Right cardiac atrium (tissue), 5 donors: ENCODE measurements at places on chromosomes 4 and X. TPM values are rescaled to one million over a fixed set of nuclear protein-coding genes. Genes with fewer than 3 reads are reported as not detected.

DNA sequence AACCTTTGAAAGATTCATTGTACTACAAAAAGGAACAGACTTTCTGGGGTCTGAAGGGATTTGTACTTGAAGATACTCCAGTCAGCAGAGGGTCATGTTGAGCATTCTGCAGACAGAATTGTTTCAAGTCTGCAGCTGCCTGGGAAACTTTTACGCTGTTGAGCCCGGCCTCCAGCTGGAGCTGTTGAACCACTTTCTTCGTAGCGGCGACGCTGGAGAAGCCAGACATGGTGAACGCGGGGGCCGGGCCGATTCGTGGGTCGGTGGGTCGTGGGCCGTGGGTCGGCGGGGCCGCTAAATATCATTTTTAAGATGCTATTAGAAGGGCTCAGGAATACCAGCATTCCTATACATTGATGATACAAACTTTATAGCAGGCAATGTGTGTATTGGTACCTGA lies 12.0 kb upstream of the RTL9 start:
- DNase-seq, result peak; percentile 22

DNA sequence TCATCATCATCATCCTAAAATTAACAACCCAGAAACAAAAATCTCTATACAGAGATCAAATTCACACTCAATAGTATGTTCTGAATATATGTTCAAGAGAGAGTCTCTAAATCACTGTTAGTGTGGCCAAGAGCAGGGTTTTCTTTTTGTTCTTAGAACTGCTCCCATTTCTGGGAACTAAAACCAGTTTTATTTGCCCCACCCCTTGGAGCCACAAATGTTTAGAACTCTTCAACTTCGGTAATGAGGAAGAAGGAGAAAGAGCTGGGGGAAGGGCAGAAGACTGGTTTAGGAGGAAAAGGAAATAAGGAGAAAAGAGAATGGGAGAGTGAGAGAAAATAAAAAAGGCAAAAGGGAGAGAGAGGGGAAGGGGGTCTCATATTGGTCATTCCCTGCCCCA lies 32.3 kb downstream of the CYBB start:
- no peak for DNase-seq

DNA sequence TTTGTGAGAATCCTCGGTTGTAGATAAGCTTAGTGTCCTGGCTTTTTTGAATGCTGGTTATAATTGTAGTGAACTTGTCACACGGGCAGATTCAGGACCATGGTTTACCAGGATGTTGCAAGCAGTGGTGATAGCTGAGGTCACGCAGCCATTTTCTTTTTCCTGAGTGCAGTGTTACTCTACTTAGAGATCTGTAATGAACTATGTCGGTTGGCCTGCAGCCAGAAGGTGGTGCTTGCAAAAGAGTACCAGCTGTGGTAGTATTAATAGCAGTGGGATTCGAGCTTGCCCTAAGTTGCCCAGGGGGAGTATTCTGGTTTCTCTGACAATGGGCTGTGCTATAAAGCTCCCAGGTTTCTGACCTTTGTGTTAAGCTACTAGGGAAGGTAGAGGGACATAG lies 368.9 kb downstream of the SLITRK2 start:
- DNase-seq, result peak; percentile 36

GRCh38 chr4:146029939-146030710 lies 91.5 kb upstream of the ZNF827 start:
- no peak for DNase-seq

GRCh38 chr4:89829470-89830138 lies 7.4 kb downstream of the SNCA start:
- DNase-seq, result peak; percentile 49

- DNase-seq, result no peak
Observed at GRCh38 chr4:112852601-112853000, 196.9 kb upstream of the ANK2 start.

DNA sequence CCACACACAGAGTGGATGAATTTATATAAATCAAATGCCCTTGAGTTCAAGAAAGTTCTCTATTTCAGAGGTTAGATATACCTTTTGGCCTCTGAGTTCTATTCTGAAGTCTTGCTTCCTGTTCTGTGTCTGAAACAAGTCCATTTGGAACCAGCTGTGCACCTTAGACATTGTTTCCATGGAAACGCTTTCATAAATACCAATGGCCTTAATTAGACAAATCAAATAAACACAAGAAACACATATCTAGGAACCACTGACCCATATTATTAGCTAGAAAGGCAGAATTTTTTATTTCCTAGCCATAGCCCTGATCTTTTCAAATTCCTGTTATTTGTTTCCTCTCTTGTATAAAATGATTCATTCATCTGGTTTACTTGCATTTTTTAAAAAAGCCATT lies 8.4 kb upstream of the C4orf54 start:
- no peak for DNase-seq

DNA sequence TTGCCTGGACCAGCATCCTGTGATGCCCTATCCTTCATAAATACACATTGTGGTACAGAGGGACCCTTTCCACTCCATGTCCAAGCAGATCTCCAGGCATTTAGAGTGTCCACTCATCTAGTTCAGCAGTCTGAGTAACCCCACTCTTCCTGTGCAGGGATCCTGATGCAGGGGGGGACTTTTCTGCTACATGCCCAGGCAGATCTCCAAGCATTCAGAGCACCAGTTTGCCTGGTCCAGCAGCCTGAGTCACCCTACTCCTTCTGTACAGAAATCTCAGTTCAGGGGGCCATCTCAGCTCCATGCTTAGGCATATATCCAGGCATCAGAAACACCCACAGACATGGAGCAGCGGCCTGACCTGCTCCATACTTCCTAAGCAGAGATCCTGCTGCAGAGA lies 1089.8 kb downstream of the FAT4 start:
- no peak for DNase-seq

GRCh38 chrX:65587616-65588526 lies 53.3 kb upstream of the LAS1L start:
- peak; percentile 95 for DNase-seq

DNA sequence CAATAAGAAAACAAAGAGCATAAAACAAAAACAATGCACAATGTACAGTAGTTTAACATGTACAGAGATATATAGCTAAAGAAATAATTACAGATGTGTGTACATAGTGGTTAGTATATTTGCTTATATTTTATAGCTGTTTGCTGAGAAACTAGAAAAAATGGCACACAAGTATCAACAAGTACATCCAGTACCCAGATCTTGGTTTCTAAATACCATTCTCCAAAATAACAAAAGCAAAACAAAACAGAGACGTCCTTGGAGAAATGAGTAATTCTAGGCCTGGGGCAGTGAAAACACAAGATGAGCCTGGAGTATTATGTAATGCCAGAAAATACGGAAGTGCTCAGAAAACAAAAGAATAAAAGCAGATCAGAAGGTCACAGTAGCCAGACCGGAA lies 189.6 kb downstream of the TMEM47 start:
- DNase-seq, result no peak

The FAAH2 gene
- total RNA-seq, result 0.29 TPM

The SNX12 gene
- 54.2 TPM for total RNA-seq

The ELOVL6 gene
- total RNA-seq, result 5.4 TPM

The RGN gene
- total RNA-seq, result 25.1 TPM

The MAP7D2 gene
- total RNA-seq, result 1.0 TPM

The NUDT10 gene
- 0.22 TPM for total RNA-seq

The PPARGC1A gene
- total RNA-seq, result 87.0 TPM
